ENCODE measurements at places on chromosomes 12 and 14.
A peak's percentile ranks its signal among the peaks of the same experiment; 100 is the strongest.

DNA sequence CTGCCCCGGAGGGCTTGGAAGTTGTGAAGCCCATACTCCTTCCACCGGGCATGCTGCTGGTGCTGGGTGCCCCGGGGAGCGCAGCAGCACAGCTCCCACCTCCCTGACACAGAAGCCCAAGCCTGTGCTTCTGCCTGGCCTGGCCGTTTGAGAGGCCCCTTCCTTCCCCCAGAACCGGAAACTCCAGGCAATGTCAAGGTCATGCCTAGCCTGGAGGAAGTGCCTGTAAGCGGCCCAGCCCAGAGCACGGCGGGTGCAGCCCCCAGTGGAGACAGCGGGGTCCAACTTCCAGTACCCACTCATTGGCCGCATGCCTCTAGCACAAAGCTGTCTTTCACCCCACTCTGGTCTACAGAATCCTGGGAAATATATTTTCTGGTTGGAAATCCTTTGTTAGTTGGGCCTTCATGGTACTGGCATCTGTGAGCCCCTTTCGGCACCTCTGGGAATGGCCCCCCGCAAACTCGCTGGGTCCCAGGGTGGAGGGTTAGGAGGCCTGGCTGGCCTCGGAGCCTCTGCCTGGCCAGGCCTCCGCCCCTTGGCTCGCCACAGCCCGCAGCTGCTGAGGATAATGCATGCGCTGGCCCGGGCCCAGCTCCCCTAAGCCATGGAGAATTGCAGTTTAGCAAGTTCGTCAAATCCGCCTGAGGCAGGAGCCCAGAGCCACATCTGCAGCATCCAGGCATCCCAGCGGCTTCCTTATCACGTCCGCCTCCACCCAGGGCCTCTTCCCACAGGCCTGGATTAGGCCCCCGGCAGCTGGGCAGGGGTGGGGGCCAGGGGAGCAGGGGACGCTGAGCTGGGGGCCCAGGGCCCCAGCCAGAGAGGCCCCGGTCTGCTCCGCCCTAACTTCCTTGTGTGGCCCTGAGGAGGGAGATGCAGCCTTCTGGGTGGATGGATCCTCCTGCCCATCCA, 48.9 kb upstream of the DLK1 start:
- DNase-seq = no peak

DNA sequence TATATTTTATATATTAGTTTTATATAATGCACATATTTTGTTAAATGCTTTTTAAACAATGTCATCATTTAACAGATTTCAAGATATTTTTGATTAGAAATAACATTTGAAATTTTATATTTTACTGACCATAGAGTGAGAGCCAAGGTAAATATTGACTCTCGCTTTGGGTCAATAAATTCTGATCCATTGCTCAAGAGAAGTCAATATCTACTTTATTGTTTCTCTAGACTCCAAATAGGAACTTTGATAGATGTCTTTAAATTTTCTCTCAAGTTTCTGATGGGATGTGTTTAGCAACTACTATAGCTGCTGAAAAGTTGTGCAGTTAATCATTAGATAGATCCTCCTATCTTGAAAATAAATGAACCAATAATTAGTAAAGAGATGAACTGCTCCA, 61.4 kb upstream of the ATXN7L3B start:
- DNase-seq = no peak

GRCh38 chr12:95102916-95103671, 29.7 kb upstream of the NR2C1 start:
- no peak for DNase-seq

GRCh38 chr12:83018088-83018487, 331.4 kb downstream of the TMTC2 start:
- DNase-seq = no peak

DNA sequence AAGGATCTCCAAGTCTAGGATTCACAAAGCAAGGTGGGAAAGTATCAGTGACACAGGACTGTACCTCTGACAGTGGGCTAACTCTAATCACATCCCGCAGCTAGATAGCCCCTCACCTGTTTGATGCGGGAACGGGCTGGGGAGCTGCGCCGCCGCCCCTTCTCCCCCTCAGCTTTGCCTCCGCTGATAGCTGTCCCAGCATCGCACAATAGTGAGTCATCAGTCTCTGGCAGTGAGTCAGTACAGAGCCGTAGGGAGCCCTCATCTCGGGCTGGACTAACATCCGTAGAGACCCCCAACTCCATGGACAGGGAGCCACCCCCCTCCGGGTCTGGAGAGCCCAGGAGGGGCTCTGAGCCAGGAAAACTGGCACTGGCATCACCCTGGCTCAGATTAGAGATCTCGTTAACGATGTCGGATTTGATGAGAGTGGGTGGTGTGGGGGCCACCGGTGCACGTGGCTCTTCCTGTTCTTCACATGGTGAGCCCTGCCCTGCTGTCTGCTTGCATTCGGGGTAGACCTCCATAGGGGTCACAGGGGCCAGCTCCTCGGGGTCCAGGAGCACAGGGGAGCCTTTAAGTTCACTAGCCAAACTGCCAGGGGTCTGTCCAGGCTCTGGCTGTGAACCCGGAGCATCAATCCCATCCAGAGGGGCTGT, 10.9 kb downstream of the KMT2D start:
- DNase-seq = no peak

GRCh38 chr12:50038336-50038735, 13.0 kb upstream of the RACGAP1 start:
- DNase-seq = no peak

DNA sequence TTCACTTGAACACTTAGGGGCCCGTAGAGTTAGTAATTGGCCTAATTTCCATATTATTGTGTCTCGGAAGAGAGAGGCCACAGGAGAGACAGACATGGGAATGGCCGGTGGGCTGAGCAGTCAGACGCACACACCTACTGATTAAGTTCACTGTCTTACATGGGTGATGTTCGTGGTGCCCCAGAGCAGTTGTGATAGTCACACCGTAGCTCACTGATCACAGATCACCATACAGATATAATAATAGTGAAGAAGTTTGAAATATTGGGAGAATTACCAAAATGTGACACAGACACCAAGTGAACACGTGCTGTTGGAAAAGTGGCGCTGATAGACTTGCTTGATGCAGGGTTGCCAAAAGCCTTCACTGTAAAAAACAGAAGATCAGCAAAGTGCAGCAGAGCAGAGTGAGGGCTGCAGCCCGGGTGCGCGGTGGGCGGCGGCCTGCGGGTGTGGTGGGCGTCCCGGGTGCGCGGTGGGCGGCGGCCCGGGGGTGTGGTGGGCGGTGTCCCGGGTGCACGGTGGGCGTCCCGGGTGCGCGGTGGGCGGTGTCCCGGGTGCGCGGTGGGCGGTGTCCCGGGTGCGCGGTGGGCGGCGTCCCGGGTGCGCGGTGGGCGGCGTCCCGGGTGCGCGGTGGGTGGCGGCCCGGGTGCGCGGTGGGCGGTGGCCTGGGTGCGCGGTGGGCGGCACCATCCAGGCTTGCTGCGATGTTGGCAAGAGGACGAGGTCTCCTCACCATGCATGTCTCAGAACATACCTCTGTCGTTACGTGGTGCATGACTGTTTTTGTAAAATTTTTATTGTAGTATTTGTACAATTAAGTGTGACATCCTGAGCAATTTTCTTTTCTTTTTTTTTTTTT, 34.3 kb upstream of the TEX22 start:
- DNase-seq = peak; percentile 14

Measured in stimulated activated CD8-positive, alpha-beta memory T cell treated with anti-CD3 and anti-CD28 coated beads, Interleukin-4, amount 100 ng/mL, for 1 hour (primary cell).